ENCODE measurements at places on chromosomes 6 and 20.

DNA sequence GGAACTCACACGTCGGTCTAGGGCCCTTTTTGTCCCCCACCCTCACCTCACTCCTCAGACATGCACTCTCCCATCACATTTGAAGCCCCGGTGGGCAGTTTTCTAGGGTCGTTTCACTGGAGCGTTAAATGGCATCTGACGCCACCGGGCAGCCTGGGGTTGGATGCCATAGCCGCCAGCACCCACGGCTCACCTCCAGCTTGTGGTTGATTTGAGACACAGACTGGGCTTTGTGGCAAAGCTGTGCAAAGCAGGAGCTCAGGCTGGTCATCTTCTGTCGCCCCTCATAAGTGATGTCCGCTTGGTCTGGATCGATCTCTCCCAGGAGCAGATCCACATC, 530 bp downstream of the GOPC start:
- DNase-seq: no peak

DNA sequence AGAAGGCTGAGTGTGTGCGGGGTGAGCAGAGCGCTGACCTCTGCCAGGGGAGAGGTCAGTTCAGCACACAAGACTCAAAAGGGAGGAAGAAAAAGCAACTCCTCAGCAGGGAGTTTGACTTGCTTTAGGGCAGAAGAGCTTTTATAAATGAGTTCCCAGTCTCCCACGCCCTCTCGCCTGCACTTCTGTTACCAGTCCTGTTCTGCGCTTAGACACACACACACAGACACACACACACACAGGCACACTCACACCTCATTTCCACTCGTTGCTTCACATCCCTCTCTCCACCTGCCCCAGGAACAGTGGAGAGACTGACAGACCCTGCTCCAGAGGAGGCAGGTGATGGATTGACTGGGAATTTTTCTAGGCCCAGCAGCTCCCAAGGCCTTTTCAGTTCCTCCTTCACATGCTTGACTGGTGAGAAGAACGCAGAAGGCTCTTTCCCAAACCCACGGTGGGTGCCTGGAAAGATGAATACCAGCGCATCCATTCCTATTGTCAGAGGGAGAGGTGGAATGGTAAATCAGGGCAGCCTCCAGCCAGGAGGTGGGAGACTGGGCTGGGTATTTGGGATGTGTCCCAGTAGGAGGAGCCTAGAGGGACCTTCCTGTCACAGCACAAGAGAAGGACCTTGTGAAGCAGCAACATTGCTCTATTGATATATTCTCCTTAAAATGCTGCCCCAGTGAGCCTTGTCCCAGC, 43.7 kb downstream of the JAG1 start:
- DNase-seq: no peak

DNA sequence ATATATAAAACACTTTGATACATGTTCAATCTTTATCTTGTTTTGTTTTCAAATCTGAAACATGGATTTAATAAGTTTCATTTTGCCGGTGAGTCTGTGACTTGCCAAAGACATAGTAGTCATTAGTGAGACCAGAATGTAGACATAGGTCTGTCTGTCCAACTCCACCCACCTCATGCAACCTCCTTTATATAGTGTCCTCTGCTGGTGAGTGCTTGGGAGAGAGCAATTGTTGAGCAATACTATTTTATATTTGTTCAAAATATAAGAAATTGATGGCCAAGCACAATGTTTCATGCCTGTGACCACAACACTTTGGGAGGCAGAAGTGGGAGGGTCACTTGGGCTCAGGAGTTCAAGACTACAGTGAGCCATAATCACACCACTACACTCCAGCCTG, 10.8 kb upstream of the LY86 start:
- DNase-seq: no peak

DNA sequence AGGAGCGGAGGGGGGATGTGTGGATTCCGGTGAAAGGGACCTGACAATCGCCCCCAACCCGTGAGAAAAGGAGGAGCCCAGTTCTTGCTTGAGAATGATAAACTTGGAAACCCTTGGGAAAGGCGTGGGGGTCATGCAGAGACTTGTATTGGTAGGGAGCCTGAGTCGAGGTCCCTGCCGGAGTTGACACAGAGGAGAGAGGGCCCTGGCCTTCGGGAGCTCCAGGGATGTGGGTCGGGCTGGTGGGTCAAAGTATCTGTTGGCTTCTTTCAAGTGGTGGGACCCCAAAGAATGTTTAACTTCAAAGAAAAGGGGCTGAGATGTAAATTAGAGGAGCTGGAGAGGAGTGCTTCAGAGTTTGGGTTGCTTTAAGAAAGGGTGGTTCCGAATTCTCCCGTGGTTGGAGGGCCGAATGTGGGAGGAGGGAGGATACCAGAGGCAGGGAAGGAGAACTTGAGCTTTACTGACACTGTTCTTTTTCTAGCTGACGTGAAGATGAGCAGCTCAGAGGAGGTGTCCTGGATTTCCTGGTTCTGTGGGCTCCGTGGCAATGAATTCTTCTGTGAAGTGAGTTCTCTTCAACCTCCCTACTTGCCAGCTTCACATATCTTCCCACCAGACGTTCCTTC, 571 bp downstream of the CSNK2B start:
- no peak for DNase-seq

DNA sequence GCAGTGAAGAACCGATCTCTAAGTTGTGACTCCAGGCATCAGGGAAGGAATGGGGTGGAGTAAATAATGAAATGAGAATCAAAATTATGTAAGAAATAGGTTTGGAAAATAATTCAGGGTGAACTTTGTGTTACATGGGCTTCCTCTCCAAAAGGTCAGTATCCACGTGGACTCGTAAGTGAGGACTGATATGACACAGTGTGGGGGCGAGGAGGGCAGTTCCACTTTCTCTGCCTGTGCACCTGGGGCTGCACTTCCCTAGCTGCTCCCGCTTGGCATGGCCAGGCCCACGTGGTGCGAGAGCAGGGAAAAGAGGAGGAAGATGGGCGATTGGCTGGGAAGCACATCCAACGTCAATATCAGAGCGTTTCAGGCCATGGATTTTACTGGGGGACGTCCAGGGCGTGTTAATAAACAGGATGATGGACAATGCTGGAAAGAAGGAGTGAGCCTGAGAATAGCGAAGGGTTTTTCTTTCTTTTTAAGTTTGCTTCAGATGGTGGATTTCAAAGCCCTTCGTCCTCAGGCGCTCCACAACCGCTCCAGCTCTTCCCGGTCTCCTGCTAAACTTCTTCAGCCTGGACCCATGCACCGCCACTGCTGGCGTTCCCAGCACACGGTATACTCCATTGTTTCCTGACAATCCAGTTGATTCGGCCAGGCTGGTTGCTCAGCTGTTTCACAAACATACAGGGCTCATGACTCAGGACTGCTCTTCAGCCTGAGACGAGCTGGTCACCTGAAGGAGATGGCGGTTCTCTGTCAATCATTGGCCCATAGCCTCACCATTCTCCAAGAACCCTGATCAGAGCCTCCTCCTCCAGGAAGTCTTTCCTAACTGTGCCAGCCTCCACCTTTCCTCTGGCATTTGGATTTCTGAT, 11.8 kb downstream of the CCR6 start:
- no peak for DNase-seq

DNA sequence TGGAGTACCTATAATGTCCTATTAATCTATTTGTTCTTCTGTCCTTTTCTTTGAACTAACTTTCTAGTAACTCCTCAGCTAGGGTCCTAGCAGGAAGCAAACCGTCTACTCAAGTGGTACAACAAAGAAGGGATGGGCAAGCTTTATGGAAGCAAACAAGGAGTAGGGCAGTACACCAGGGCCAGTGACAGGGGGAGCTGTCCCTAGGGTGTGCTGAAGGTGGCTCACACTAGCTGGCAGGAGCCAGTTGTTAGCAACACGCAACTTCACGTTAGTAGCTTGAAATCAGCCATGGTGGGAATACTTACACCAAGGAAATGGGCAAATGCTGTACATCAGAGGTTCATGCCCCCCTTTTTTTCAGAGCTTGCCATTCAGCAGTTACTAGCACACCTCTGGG, 74.0 kb upstream of the EYA2 start:
- no peak for DNase-seq

- DNase-seq: no peak
These were observed 713.4 kb downstream of the CD109 start for GRCh38 chr6:74409447-74409846.

- DNase-seq: no peak
These were observed 22.2 kb downstream of the RREB1 start for GRCh38 chr6:7129784-7130569.

GRCh38 chr6:12543953-12544352, 172.6 kb upstream of the PHACTR1 start:
- no peak for DNase-seq

GRCh38 chr20:24519476-24519875, 50.0 kb downstream of the SYNDIG1 start:
- DNase-seq: no peak

- DNase-seq: no peak
These were observed 43.1 kb downstream of the PRND start for GRCh38 chr20:4764805-4765204.

- peak; percentile 13 for DNase-seq
These were observed 192.5 kb downstream of the OTOR start for GRCh38 chr20:16940701-16941100.

- no peak for DNase-seq
These were observed 215.1 kb downstream of the TBXT start for GRCh38 chr6:165952514-165952913.

- no peak for DNase-seq
These were observed 65.1 kb upstream of the DUSP22 start for GRCh38 chr6:227074-227782.

DNA sequence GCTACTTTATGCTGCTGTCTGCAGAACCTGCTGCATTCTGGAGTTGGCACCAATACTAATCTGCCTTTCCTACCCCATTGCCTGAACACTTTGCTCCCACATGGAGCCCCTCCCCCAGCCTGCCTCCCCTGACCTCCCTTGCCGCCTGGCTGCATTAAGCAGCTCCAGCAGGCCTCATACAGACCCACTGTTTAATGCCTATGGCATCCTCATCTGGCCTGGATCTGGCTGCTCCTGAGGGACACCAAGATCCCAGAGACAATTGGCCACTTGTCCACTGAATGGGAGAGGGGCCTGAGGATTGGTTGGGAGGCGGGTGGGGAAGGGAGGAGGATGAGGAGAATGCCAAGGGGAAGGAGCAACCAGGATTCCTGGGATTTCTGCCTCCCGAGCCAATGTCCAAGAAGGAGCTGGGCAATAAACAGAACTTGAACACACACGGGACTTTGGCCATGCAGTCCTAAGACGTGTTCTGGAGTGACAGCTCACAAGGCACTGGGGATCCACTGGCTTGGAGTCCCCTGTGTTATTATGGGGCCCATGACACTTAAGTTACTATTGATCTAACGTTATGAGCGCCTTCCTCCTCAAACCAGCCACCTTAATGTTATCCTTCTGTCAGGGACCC, 10.4 kb upstream of the KCNK5 start:
- DNase-seq: no peak

DNA sequence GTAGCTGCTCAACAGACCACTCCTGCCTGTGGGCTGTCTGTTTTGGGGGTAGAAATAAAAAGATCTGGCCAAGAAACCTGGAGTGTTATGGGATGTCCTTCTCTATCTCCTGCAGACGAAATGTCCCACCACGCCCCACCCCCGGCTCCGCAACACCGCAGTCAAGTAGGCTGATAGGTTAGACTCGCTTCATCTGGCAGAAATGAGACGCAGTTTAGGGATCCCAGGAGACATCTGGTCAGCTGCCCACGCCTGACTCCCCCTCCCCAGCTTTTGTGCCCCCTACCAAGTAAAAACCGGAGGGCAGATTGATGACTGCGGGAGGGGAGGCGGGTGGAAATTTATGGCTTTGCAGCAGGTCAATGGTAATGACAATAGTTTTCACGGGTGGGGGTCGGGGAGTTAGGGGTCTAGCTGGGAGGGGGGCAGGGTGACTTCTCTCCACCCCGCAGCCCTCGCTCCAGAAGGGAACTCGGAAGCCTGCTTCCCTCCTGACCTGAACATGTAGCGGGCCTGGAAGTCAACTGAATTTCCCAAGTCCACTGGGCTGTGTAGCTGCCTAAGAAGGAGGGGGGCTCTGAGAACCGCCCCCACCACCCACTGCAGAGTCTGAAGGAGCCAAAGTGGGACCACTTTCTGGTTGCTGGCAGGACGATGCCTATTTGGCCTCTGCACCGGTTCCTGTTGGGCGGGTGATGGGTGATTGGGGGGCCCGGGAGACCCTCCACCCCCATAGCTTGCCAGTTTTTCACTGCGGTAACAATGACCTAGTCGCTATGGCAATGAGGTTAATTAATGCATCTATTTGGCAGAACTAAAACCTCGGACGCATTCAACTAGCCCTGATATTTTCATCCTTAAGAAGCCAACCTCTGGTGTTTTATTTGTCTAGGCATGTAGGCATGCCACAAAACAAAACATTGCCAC, 25.7 kb downstream of the PMEPA1 start:
- DNase-seq: no peak
